IPS DF 6.9 (cell line): ENCODE measurements at places on chromosomes 5 and 9.
A peak's percentile ranks its signal among the peaks of the same experiment; 100 is the strongest.

DNA sequence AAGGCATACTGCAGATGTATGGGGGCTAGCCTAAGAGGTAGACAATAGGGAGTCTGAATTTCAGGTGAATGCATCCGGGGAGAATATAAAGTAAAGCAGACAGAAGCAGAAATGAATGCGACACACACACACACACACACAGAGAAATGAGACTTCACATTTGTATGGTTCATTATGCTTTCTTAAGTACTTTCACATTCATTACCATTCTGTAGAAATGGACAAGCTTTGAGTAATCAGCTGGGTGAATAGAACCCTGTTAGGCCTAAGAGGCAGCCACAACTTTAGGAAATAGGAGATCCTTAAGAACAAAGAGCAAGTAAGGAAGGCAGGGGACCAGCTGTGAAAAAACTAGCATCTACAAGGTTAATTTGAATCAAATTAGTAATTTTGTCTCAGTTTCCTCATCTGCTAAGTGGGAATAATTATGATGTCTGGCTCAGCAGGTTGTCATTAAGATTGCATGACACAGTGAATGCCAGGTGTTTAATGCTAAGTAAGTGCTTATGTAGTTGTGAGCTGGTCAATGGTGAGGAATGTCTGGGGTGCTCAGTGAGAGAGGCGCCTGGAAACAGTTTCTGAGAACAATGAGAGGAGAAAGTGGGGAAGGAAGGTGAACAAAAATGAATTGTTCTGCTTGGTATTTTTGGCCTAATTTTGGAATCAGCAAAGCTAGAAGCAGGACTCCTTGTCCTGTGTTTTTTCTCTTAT, 265.8 kb upstream of the CLINT1 start:
- peak; percentile 25 for DNase-seq

DNA sequence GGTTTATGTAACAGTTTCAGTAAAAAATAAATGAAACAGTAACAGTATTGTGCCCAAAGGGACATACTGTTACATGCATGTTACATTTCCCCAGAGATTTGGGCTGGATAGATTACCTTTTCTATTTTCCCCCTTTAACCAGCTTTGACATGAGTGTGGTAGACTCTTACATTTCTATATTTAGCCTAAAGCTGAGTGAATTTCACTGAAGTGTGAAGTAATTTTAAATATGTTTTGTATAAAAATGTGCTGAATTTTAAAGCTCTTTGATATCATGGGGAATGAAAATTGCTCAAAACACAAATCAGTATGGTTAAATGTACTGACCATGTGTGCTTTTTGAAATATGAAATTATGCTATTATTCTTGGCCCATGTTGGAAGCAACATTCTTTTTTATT, 122.3 kb upstream of the CDH10 start:
- DNase-seq = no peak

GRCh38 chr9:90137801-90138200, 504.8 kb downstream of the DIRAS2 start:
- DNase-seq = no peak

DNA sequence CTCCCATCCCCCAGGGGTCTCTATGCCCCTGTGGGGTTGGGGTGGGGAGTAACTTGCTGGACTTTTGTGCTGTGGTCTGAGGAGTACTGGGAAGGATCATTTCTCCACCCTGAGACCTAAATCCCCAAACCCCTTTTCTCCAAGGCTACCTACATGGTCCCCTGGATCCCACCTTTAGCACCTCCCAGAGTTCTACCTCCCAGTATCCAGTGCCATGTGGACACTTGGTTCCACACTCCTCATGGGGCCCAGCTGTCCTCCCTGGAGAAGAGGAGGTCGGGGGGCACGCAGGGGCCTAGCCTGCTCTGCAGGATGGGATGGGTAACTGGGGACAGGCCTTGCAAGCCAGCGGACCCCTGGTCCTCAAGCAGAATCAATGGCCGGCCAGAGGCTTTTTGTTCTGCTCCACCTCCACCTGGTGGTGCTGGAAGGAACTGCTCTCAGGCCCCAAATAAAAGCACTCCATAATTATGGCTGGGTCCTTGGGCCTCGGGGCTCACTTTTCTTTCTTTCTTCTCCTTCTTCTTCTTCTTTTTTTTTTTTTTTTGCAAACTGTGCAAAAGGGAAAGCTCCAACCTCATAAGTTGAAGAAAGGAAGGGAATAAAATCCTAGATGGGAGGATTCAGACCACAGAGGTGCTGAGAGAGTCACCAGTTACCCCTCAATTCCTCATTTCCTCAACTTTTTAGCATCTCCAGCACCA, 68.4 kb downstream of the PSD2 start:
- DNase-seq = peak; percentile 43

DNA sequence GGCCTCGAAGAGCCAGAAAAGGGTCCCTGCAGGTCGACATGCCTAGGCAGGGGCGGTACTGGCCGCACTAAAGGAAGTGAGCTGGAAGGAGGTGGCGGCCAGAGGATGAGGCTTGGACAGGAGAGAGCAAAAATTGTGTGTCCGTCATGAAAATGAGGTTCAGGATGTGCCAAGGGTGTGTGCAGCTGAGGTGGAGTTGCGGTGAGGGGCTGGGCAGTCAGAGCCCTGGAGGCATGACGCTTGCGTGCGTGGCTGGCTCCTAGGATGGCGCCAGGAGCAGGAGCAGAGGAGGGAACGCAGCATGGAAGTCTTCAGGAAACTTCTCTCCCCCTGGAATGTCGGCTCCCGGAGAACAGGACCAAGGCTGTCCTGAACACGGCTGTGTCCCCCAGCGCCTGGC, 5.5 kb upstream of the PDLIM7 start:
- no peak for DNase-seq

- DNase-seq = no peak
Observed at GRCh38 chr9:131724683-131725082, 15.2 kb downstream of the RAPGEF1 start.

- DNase-seq = no peak
Observed at GRCh38 chr5:513216-514100, 10.8 kb downstream of the SLC9A3 start.

GRCh38 chr9:26159575-26160392, 481.5 kb upstream of the TUSC1 start:
- no peak for DNase-seq
